ENCODE measurements at places on chromosomes 1 and 21.

- DNase-seq = no peak
- no peak overlapping the region for H3K27ac ChIP-seq
- no peak overlapping the region for H3K4me3 ChIP-seq
- H3K27me3 ChIP-seq = peaks cover 64% of the 10 kb centered on the region
- H3K36me3 ChIP-seq = no peaks in the 10 kb centered on the region
These were observed 72.3 kb upstream of the ERG start for GRCh38 chr21:38570596-38570995.

DNA sequence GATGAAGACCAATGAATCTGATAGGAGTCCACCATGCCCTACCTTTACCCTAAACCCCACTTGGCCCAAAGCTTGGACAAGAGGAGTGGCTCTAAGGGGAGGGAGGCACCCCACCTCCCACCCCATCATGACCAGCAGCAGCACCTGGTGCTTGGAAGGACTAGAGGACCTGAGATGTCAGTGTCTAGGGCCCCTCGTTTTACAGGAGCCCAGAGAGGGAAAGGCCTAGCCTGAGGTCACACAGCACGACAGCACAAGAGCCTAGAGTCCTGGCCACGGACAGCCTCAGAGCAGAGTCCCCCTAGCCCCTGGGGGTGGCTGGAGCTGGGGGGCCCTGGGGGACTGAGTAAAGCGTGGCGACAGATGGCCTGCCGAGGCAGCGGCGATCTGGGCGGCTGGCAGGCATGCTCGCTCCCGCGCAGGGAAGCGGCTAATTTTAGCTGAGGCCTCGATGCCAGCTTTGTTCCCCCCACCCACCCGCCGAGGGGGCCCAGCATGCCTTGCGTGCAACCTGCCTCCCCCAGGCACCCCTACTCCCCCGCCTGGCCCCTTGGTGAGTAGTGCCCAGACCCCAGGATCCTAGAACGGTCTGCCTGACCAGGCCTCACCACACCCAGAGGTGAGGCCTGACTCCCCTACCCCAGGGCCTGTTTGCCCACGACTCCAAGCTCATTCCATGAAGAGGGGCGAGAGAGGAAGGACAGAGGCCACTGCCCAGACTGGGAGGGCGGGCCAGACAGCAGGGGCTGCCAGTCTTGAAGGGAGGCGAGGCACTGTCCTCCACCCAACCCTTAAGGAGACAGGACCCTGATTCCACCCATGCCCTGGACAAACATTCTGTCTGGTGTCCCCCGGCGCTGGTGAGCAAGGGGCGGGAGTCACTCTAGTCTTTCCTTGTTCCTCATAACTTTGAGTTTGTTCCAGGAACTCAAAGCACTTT, 39.0 kb downstream of the AHDC1 start:
- H3K4me3 ChIP-seq = no peak overlapping the region
- H3K27ac ChIP-seq = peak overlapping the region; percentile 72
- no peaks in the 10 kb centered on the region for H3K36me3 ChIP-seq
- no peaks in the 10 kb centered on the region for H3K27me3 ChIP-seq
- H3K4me1 ChIP-seq = peaks cover 36% of the 10 kb centered on the region
- no peak for DNase-seq

- H3K27me3 ChIP-seq = no peaks in the 10 kb centered on the region
- DNase-seq = no peak
- H3K27ac ChIP-seq = no peak overlapping the region
- H3K36me3 ChIP-seq = no peaks in the 10 kb centered on the region
- H3K4me1 ChIP-seq = no peaks in the 10 kb centered on the region
These were observed 12.3 kb upstream of the SLC30A10 start for GRCh38 chr1:219940707-219941106.

DNA sequence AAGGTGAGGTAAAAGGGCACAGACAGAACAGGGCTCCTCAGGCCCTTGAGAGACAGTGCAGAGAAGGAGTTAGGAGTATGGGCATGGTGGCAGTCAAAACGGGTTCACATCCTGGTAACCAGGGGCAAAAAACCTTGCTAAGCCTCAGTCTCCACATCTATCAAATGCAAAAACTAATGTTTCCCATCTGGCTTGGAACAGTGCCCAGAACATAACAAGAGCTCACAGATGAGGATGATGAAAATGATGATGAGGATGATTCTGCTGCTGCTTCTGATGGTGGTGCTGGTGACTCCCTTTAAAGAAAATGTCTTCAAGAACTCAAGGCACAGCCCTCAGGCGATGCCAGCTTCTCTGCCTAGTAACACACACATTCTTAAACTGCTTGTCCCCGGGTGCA, 24.1 kb downstream of the HHIPL2 start:
- no peaks in the 10 kb centered on the region for H3K27me3 ChIP-seq
- H3K4me1 ChIP-seq = peaks cover 47% of the 10 kb centered on the region
- DNase-seq = no peak
- H3K36me3 ChIP-seq = no peaks in the 10 kb centered on the region
- H3K4me3 ChIP-seq = no peak overlapping the region

All from PC-9 (cell line).